ENCODE measurements at places on chromosomes 7 and 10. TPM values are rescaled to one million over a fixed set of nuclear protein-coding genes. Genes with fewer than 3 reads are reported as not detected.

GFRA1 gene
- total RNA-seq, result 153 TPM

MKX gene
- 1.4 TPM for total RNA-seq

DGKI gene
- 4.1 TPM for total RNA-seq

ANKRD30A gene
- 2.6 TPM for total RNA-seq

RNLS gene
- 32.1 TPM for total RNA-seq

MYH16 gene
- total RNA-seq, result not detected

PRKG1 gene
- total RNA-seq, result 19.7 TPM

FAM25C gene
- total RNA-seq, result not detected

CASP2 gene
- 24.9 TPM for total RNA-seq

AGMO gene
- total RNA-seq, result 1.4 TPM

Data from breast epithelium (tissue), 4 donors.